ENCODE measurements at places on chromosomes 16 and 17.
A peak's percentile ranks its signal among the peaks of the same experiment; 100 is the strongest.

GRCh38 chr17:36675250-36675649 is 73.9 kb downstream of the MRM1 start:
- DNase-seq, result peak; percentile 21

DNA sequence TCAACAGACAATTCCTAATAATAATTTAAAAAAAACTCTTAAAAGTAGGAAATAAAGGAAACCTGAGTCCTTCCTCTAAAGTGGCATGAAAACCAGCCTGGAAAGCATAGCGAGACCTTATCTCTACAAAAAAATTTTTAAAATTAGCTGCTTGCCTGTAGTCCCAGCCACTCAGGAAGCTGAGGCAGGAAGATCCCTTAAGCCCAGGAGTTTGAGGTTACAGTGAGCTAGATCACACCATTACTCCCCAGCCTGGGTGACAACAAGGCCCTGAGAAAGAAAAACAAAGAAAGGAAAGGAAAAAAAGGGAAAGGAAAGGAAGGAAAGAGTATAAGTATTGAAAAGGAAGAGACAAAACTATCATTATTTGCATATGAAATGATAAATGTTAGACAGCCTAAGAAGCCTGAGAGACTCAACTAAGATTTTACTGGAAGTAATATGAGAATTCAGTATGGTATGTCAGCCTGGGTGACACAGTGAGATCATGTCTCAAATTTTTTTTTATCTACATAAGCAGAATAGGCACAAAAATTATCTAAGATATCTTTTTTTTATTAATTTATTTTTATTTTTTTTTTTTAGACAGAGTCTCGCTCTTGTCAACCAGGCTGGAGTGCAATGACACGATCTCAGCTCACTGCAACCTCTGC is 113.0 kb downstream of the GOSR1 start:
- no peak for DNase-seq

- DNase-seq, result no peak
Measured at GRCh38 chr16:73152386-73153125, 104.6 kb upstream of the ZFHX3 start.

- no peak for DNase-seq
Measured at GRCh38 chr17:72334205-72334604, 213.4 kb downstream of the SOX9 start.

- DNase-seq, result no peak
Measured at GRCh38 chr17:38896346-38896954, 26.6 kb downstream of the LASP1 start.
